ENCODE measurements at places on chromosomes 16 and 17.

DNA sequence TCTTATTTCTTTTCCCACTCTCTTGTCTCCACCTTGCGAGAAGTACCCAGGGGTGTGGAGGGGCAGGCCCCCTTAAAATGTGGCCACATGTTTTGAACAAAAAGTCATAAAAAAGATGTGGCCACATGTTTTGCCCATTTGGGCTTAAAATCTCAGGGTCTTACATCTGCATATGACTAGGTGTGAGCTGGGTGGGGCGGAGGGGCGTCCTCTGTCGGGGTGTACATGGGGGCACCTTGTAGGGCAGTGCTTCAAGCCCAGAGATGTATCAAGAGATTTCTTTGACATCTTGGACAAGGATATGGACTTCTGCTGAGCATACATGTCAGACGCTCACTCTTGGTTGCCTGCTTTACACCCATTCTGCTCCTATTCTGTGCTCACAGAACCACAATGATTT, 13.0 kb upstream of the SLC47A1 start:
- no peak for DNase-seq

DNA sequence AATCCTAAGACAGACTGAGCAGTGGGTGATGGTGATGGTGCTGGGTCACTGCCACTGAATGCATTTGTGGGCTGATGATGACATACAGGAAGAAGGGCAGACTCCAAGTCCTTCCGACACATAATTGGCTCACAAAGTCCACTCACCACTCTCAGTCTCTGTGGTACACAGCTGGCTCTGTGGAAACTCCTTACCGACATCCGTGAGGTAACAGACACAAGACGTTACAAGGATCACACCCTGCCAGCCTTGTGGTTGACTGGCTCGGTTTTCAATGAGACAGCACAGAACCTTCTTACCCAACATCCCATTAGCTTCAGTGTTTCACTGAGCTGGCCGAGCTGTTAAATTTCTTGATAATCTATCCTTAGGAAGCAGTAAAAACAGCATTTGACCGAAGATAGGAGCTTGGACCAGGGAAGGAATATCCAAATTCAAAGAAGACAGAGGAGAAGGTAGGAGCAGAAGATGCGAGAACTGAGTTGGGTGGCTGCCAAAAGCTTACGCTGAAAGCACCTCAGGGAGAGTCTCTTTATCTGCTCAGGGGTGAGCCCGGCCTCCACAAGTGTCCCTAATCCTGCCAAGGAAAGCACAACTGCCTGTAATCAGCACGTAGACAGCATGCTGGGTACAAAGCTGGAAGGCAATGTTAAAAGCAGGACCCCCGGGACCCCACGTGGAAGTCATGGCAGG, 5.5 kb upstream of the MXRA7 start:
- no peak for DNase-seq

GRCh38 chr16:81693041-81693743, 85.9 kb upstream of the PLCG2 start:
- no peak for DNase-seq

- DNase-seq = no peak
Observed at GRCh38 chr17:77531002-77531401, 390.2 kb downstream of the SEC14L1 start.

DNA sequence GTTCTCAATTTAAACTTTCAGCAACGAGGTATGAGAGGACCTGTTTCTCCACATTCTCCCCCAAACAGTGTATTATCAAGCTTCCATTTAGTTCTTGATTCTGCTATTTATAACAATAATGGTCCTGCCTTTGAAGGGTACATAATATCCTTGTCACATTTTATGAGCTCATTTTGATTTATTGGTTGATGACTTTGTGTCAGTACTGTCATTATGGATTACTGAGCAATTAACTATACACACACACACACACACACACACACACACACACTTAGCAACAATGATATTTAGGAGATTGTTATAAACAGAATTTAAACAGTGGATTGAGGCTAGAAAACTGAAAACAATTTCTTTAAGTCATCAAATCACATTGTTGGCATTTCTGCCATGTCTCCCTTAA, 7.0 kb downstream of the TMIGD1 start:
- no peak for DNase-seq

DNA sequence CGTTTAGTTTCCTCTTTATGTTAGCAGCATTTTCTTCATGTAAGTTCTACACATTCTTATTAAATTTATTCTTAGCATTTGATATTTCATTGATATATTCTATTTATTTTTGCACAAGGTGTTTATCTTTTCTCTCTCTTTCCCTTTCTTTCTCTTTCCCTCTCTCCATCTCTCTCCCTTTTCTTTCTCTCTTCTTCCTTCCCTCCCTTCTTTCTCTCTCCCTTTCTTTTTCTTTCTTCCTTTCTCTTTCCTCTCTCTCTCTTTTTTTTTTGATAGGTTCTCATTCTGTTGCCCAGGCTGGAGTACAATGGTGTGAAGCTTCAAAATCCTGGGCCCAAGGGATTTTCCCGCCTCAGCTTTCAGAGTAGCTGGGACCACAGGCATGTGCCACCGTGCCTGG, 176.4 kb downstream of the AXIN2 start:
- no peak for DNase-seq

- DNase-seq = no peak
Observed at GRCh38 chr17:48620461-48621139, 5.5 kb upstream of the HOXB8 start.

Data from amniotic stem cell (primary cell).